ENCODE measurements at places on chromosomes 5 and 9. TPM values are rescaled to one million over a fixed set of nuclear protein-coding genes. Genes with fewer than 3 reads are reported as not detected.
A peak's percentile ranks its signal among the peaks of the same experiment; 100 is the strongest.

The CRHBP gene
- 2.5 TPM for total RNA-seq

The PDCD1LG2 gene
- total RNA-seq, result 1.1 TPM

DNA sequence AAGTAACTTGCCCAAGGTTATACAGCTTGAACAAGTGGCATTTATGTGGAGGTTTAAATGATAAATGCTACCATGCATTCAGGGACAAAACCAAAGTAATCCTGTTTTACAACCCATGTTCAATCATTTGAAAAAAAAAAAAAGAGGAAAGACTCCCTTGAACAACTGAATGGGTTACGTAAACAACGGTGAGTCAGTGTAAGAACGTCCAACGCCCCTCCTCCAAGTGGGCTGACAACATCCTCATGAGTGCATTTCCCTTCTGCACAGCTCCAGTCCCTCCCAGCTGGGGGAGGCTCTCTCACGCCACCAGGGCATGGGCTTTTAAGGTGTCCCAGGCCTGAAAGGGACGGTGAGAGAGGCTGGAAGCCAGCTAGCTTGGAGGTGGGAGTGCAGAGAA, 90.0 kb downstream of the PRRT1B start:
- DNase-seq, result peak; percentile 60

GRCh38 chr9:99962680-99963261, 56.3 kb downstream of the STX17 start:
- no peak for DNase-seq

DNA sequence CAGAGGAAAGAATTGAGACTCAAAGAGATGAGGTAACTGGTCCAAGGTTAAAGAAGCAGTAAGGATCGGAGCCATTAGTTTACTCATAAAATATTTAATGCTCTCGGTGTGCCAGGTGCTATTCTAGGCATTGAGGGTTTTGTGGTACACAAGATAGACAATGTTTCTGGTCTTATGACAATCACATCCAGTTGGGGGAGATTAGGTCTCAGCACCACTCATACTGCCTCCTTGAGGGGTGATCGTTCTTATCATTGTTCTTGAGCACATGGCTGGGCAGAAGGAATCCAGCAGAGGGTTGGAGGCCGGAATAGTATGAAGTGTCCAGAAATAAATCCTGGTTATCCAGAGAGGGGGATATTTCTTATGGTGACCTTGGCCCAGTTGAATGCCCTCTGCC, 40.7 kb upstream of the LCP2 start:
- no peak for DNase-seq

- no peak for DNase-seq
Measured at GRCh38 chr5:160064417-160064810, 54.8 kb downstream of the PWWP2A start.

GRCh38 chr5:87755360-87755759, 342.6 kb upstream of the CCNH start:
- no peak for DNase-seq

- DNase-seq, result no peak
Measured at GRCh38 chr9:116278326-116278725, 124.7 kb downstream of the PAPPA start.

All from CD4-positive, CD25-positive, alpha-beta regulatory T cell (primary cell).